NCI-H1105 treated with DMSO at 0.1 percent for 48 hours (cell line): ENCODE measurements at places on chromosomes 12 and 14.
A peak's percentile ranks its signal among the peaks of the same experiment; 100 is the strongest.

DNA sequence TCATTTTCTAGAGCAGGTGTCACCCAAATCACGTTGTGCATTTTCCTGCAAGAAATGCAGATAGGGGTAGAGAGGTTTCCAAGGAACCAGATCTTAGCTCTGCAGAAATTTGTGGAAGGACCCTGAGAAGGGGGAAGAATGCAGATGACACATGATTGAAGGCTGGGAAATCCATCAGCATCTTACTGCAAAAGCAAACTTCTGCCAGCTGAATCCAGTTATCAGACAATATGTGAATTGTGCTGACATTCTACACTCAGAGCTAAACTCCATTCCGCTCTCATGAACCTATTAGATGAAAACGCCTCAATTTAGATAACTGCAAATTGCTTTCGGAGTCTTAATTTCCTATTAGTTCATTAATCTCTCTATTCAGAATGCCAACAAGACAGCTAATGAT lies 211.3 kb upstream of the NOS1 start:
- DNase-seq = no peak

DNA sequence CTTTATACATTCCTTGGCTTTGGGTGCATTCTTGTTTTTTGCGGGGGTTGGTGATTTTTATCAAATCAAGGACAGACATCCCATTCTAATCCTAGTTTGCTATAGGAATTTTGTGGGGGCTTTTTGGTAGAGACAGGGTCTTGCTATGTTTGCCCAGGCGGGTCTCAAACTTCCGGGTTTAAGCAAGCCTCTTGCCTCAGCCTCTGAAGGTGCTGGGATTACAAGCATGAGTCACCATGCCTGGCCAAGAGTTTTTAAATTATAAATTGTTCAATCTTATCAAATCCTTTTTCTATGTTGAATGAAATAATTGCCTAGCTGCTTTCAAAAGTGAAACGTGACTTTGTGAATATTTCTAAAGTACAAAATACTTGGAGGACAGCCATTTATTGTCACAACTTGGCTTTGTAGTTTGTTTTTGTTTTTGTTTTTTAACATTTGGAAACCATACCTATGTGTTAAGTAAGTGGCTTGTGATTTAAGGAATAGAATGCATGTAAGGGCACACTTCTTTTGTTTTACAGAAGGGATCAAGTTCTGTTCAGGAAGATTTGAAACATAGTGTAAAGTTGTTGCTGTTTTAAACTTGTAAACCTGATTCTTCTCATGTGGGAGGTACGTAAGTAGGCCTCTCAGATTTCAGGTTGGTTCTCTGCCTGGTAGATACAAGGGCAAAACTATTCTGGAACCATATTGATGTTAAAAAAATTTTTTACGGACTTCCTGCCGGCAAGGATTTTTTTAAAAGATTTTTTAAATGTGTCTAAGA lies 13.4 kb downstream of the MARK3 start:
- DNase-seq = no peak

DNA sequence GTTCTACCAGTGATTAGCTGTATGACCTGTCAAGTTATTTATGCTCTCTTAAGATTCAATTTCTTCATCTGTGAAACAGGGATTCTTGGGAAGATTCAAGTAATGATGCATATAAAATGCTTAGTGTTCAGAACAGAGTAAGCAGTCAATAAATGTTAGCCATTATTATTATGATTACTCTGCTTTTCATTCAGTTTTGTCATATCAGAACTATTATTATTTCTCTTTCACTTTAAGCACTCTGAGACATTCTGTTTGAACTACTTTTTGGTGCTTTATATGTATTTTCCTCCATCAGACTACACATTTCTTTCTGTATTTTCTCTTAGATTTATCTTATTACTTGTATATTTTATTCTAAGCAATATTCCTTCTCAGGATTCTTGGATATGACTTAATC lies 81.2 kb downstream of the CFAP54 start:
- no peak for DNase-seq

- no peak for DNase-seq
These were observed 11.3 kb downstream of the MED13L start for GRCh38 chr12:116266168-116266601.

GRCh38 chr12:50545786-50546185 lies 41.0 kb downstream of the DIP2B start:
- no peak for DNase-seq

- DNase-seq = no peak
These were observed 336.2 kb upstream of the GARIN6 start for GRCh38 chr12:99311373-99311772.

DNA sequence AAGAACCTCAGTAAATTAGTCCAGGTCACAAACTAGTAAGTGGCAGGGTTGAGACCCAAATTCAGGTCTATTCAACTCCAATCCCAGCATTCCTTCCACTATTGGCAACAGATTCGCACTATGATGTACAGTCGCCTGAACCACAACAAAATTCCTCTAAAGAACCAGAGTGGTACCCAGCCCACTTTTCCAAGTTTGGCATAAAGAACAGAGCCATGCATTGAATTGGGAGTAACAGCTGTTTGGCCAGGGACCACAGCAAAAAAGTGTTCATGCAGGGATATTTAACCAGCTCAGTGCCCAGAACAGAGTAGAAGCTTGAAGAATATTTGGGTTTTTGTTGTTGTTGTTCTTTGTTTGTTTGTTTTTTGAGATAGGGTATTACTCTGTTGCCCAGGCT lies 9.7 kb downstream of the TC2N start:
- DNase-seq = no peak

DNA sequence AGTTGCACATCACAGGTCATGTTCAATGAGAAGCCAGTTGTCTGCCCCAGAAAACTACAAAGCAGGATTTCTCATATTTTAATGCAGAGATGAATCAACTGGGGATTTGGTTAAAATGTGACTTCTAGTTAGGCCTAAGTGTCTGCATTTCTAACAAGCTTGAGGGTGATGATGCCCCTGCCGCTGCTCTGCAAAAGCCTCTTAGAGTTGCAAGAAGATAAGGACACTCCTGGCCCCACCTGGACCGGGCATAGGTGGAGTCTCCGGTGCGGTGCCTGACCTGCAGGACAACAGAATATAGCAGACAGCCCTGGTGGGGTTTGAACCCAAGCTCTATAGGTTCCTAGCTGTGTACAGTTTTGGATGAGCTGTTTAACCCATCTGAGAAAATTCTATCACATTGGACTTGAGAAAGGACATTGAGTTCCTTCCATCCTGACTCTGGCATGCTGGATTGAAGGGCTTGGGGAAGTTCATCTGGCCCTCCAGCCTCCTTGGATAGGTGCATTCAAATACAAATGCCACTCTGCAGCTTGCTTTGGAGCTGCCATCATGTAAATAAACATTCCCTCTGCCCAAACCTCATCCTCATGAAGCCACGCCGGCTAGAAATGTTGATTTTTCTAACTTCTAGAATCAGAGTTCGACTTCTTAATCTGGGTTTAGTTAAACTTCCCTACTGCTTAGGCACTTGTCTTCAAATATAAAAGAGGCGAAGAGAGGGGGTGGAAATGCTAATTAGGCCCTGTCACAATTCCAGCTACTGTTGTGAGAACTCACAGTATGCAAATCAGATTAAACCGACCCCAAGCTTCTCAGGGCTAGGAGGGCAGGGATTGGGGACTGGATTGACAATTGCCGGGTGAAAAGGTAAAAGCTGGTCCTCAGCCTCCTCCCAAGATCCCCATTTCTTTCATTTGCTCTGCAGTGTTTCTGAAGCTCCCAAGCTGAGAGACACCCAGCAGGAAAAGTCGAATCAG lies 1225.6 kb downstream of the VRK1 start:
- DNase-seq = no peak

- no peak for DNase-seq
These were observed 570 bp upstream of the FIGNL2 start for GRCh38 chr12:51848841-51849735.

- no peak for DNase-seq
These were observed 106.8 kb downstream of the ESR2 start for GRCh38 chr14:64187331-64187730.

DNA sequence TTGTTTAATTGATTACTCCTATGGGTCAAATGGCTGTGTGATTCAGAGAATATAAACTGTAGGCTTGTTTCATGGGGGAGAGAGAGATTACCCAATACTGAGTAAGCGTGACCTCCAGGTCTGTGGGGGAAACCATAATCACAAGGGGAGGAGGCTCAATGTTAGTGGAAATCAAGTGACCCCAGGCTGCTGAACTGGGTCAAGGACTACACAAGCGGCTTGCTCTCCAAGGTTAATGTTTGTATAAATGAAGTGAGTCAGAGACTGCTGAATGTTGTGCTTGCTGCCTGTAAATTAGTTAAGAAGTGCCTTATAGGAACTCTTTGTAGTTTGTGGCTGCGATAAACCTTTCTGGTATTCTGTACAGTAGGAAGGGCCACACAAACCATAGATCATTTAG lies 479.7 kb downstream of the AACS start:
- no peak for DNase-seq

DNA sequence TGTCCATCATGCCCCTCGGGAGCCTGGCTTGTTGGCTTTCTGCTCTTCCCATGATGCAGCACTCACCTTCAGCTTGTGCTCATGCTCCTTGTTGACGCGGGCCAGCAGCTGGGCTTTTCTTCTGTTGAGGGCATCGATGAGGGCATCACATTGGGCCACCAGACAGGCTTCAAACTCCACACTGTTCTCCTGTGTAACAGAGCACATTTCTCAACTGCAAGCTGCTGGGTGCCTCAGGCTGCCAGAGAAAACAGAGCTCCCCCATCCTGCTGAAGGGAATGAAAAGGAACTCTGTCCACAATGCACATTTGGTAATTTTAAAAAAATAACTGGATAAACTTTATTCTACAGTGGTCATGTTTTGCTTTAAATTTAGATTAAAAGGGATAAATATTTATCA lies 72.1 kb downstream of the TRIM9 start:
- no peak for DNase-seq

DNA sequence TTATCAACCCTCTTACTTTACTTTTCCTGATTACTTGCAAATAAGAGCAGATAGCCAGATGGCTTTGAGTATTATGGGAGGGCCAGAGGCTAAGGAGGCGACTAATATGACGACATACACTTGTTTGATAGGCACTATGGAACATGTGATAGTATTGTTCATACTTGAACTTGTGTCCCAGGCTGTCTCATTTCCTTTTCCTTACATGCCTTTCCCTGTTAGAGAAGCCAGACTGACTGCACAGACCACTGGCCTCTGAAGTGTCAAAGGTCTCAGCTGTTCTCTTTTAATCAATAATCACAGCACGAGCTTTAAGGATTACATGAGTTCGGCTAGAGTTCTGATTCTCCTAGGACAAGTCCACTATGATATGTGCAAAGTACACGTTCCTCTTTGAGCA lies 326.0 kb downstream of the PRKD1 start:
- DNase-seq = no peak

- no peak for DNase-seq
These were observed 424.0 kb downstream of the RAD51B start for GRCh38 chr14:68243450-68244010.

DNA sequence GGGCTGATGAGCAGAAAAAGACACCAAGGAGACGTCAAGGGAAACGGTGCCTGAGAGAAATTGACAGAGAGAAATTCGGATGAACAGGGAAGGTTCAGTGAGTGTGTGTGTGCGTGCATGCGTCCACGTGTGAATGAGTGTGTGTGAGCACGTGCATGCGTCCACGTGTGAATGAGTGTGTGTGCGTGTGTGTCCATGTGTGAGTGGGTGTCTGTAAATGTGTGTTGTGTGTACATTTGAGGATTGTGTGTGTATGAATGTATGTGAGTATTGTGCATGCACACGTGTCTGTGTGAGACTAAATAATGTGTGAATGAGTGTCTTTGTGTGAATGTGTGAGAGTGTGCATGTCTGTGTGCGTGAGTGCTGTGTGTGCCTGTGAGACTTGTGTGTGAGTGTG lies 137.4 kb upstream of the MED13L start:
- DNase-seq = no peak

DNA sequence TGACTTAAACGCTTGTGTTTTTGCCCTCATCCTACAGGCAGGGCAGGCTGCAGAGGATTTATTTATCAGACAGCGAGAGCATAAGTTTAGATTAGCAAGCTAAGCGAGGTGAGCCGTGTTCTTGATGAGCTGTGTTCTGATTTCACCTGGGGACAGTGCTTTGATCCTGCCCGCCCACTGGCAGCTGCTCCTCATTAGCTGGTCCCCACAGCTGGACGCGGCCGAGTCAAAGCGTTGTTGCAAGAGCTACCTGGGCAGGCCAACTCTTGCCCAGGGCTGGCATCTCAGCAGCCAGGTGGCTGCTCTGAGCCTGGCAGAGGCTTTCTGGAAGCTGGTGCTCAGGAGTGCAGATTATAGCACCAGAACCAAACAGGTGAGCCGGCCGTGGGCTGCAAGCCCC lies 46.8 kb upstream of the BEGAIN start:
- DNase-seq = peak; percentile 56

GRCh38 chr12:110689281-110690126 lies 589 bp upstream of the HVCN1 start:
- no peak for DNase-seq

DNA sequence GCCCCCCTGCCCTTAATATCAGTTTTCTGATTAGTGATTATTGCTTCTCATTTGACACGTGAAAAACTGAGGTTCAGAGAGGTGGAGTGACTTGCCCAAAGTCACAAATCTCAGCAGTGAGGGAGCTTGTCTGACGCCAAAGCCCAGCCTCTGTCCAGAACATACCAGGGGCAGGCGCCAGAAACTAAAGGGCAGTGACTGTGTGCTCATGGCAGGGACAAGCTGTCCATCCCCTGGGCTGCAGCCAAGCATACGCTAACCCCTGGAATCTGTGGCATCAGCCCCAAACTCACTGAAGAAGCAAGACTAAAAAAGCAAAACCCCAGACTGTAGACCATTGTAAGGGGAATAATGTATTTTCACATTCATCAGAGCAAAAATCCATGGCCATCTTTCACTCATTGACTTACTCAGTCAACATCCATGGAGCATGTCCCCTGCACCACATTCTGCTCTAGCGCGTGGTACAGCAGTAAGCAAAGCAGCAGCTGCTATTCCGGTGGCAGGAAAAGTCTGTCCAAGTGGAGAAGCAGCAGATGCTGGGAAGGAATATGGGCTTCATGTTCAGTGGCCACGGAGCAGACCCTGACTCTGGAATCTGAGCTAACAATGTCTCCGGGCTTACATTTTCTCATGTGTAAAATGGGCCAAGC lies 1.5 kb upstream of the SERPINA4 start:
- no peak for DNase-seq

GRCh38 chr14:57266065-57266464 lies 2.6 kb downstream of the EXOC5 start:
- DNase-seq = no peak
